ENCODE measurements at places on chromosomes 4 and X.

DNA sequence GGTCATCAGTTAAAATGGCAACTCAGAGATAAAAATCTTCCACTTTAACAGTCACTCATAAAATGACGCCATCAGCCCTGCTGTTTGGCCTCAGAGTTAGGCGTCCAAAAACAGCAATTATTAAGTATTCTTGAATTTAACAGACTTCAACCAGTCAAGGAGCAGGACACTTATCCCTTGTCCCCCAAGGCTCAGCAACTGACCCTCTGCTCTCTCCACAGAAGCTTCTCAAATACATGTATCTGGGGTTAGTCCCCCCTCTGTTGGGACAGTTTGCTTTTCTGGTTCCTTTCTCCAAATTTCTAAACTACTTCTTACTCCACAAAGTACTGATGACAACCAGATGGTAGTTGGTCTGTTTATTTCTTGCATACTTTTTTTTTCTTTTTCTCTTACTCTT lies 54.4 kb downstream of the SOD3 start:
- DNase-seq, result no peak

DNA sequence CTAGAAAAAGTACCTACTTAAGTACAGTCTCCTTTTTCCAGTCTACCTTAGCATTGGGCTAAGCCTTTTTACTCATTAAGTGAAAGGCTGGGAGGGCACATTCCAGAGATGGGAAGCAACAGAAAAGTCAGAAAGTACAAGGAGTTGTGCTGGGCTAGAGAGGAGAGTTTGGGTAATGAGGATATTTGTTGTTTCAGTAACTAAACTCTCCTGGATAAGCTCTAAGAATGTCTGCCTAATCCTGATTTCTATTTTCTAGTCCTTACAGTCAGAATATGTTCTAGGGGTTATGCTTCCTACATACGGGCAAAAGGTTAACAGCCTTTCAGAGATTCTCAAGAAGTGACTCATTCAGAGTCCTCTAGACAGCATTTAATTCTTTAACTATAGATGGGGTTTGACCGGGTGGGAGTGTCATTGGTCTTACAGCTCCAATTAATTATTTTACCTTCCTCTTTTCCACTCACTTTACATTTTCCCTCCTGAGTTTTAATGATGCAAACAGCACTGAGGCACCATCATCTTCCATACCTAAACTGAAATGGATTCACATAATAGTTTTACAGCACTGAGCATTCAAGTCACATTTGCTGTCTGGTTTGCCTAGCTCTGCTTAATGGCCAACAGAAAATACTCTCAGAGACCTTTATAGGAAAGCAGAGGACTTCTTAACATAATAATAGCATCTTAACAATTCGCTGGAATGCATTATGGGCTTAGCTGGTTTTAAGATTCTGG lies 42.9 kb downstream of the USP26 start:
- no peak for DNase-seq

GRCh38 chr4:26116057-26116456 lies 202.0 kb downstream of the SMIM20 start:
- DNase-seq, result no peak

DNA sequence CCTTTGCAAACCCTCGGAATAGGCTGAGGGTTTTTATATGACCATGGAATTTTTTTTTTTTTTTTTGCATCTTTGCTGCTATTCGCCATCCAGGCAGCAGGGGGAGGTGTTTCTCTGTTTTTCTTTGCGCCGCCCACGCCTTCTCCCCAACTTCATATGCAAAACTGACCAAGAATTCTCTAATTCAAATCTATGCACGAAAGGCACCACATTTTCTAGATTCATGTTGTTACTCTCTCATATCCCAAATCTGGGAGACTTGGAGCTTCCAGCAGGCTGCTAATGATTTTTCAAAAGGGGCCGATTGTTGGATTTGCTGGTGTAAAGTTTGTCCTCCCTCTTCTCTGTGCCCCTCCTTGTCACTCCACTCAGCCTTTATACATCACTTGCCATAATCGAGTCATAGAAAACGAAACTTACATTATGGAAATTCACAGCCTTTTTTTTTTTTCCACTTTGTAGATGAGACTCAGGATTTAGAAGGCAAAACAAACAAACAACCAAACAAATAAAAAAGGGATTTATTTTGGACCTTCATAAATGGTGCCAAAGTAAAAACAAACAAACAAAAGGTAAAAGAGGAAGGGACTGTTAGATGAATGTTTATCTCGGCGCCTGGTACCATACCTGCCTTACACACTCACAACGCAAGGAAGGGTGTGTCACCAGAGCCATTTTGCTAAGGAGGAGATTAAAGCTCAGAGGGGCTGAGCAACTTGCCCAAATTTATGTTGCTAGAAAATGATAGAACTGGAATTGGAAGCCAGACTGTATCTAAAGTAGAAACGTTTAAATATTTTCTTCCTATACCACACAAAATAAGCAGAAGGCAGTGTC lies 29.3 kb upstream of the BOD1L1 start:
- peak; percentile 10 for DNase-seq

GRCh38 chrX:33357606-33358005 lies 146.3 kb upstream of the DMD start:
- DNase-seq, result no peak

GRCh38 chr4:108355902-108356535 lies 187.3 kb upstream of the LEF1 start:
- no peak for DNase-seq

DNA sequence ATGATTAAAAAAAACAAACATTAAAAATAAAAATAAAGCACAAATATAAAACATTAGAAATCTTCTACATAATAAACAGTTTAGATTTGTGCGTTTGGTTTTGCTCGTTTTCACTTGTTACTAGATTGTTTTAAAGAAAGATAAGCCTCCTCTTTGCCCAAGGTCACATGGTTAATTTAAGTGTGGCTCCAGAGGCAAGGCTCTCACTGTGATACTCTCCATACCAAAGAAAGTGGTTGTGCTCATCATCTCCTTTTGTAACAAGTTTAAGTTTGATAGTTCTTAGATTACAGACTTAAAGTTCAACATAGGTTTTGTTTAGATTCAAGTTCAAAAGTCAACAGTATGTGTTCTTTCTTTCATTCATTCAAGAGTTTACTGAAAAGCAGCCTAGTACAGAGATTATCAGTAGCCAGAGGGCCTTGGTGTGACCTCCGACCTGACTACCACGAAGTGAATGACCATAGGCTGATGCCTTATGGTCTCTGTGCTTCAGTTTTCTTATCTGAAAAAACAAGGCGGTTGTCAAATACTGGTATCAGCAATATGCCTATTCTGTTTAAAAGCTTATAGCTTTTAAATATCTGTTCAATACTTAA lies 133.2 kb downstream of the ZAR1 start:
- no peak for DNase-seq

- no peak for DNase-seq
Measured at GRCh38 chr4:99506781-99507180, 4.0 kb upstream of the C4orf17 start.

DNA sequence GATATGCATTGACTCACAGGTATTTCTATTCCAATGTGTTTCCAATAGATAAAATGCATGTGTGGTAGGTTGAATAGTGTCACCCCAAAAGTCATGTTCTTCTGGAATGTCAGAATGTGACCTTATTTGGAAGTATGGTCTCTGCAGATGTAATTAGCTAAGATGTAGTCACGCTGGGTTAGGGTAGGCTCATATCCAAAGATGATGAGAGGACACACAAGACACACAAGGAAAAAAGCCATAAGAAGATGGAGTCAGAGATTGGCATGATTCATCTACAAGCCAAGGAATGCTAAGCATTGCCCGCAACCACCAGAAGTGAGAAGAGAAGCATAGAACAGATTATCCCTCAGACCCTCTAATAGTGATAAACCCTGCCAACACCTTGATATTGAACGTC lies 17.5 kb downstream of the ZNF330 start:
- DNase-seq, result no peak

DNA sequence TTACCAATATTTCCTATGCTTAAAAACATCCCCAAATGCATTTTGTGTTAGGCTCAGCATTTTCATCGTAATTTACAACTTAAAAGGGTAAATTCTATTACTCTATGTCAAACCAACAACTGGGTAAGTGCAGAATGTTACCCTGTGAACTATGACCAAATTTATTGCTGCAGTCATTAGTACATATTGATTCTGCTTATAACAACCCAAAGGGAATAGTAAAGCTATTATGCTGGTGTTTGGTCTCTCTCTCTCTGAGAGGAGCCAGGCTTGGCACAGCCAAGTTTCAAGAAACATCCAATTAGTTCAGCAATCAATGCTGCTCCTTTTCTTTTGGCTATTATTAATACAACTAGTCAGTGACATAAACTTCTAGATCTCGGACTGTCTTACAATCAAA lies 747.7 kb downstream of the CENPC start:
- no peak for DNase-seq

- DNase-seq, result peak; percentile 40
Measured at GRCh38 chr4:4762909-4763821, 96.3 kb upstream of the MSX1 start.

- DNase-seq, result no peak
Measured at GRCh38 chr4:183141997-183142396, 42.9 kb downstream of the WWC2 start.

GRCh38 chr4:23938796-23939195 lies 48.9 kb upstream of the PPARGC1A start:
- no peak for DNase-seq

DNA sequence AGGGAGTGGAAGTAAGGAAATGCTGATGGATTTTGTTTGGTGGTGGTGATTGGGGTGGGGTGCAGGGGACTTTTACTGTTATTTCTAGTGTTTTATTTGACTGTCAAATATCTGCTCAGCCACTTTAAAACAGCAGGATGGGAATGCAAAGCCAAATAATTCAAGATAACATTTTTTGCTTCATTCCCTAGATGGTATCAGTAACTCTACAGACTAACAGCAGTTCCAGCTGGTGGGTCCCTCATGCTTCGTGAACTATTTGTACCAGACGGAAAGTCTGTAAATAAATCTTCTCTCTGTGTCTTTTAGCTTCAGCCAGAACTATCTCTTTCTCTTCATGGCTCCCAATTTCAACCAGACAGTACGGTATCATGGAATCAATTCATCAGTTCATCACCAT lies 27.5 kb downstream of the GPR143 start:
- DNase-seq, result no peak

- DNase-seq, result no peak
Measured at GRCh38 chrX:78957768-78958130, 12.6 kb downstream of the P2RY10 start.

- no peak for DNase-seq
Measured at GRCh38 chr4:25144870-25145481, 15.3 kb downstream of the SEPSECS start.

- no peak for DNase-seq
Measured at GRCh38 chrX:106177106-106177981, 9.2 kb downstream of the PWWP3B start.

- no peak for DNase-seq
Measured at GRCh38 chr4:167779280-167779679, 313.1 kb upstream of the ANXA10 start.

DNA sequence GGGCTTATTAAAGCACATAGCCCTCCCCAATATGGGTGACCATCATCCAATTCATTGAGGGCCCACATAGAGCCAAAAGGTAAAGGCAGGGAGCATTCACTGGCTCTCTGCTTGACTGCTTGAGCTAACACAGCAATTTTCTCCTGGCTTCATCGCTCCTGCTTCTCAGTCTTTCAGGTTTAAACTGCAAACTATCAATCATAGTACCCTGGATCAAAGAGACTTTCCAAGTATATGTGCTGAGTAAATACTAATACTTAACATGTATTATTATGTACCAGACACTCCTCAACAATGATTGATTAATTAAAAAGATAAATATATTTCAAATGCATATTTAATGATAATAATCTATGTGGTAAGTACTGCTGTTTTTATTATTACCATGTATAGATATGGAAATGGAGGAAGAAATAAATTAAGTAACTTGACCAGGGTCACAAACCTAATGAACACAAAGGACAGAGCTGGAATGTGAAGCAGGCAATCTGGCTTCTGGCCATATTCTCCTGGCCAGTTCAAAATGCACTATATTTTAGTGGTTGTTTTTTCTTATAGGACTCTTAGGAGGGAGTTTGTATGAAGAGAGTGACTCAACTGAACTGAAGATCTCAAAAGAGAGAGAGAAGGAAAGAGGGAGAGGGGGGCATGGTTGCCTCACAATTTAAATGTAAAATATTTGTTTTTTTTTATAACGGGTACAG lies 1197.3 kb downstream of the TECRL start:
- DNase-seq, result no peak

DNA sequence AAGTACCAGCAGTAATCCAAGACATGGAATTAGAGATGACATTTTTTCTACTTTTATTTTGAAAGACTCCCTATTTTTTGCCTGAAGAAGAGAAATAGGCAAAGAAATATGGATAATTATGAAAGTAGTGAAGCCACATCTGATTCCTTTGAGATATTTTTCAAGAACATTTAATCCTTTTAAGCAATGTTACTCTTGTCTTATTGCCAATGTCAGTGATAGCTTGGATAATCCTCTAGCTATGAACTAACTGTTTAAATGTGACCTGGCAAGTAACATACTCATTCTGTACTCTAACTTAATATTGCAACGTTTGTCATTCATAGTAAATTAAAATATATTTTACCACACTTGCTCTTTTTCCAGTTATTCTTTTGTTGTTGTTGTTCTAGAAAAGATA lies 181.3 kb downstream of the VEGFC start:
- no peak for DNase-seq

DNA sequence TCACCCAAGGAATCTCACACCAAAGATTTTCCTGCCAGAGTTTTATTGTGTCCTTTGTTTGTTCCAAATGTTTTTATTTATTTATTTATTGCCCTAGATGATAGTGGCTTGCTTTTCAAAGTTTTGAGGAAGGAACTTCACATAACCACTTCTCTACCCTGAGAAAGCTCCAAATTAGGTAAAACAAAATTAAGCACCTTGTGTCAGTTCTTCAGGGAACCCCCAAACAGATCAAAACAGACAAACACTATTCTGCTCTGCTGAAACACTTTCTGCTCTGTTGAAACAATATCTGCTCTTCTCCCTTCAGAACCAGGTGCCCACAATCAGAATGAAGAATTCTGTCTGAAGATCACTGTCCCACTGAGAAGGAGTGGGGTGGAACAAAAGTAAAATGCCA lies 16.5 kb upstream of the CYBB start:
- DNase-seq, result no peak

GRCh38 chr4:6889736-6890324 lies 19.8 kb upstream of the TBC1D14 start:
- DNase-seq, result no peak

DNA sequence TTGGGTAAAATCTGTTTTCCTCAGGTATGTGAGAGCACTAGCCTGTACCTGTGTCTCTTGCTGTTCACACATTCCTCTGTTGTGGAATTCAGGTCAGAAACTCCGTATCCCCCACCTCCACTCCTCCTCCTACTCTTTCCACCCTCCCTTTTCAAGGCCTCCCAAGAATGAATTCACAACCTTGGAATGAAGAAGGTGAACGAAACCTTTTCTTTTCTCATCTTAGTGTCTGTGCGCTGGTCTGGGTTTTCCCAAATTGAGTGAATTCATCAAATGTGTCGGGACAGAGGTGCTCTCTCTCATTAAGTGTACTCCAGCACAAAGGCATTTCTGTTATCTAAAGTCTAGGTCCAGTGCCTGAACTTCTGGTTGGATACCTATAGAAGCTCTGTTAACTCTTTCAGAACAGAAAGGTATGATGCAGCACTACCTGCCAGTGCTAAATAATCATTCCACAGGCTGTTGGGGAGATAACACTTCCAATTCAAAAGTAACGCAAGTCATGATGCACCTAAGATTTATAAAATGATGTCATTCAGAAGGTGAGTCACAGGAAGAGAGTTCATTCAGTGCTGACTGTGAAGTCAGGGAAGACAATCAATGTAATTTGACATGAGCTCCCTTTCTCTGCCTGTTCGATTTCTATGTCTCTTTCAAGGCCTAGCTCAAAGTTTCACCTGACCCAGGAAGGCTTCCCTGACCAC lies 41.9 kb downstream of the COL4A6 start:
- no peak for DNase-seq
